Sigmoid colon (tissue), 7 donors: ENCODE measurements at places on chromosomes 7 and 10. TPM values are rescaled to one million over a fixed set of nuclear protein-coding genes. Genes with fewer than 3 reads are reported as not detected.
A peak's percentile ranks its signal among the peaks of the same experiment; 100 is the strongest.

Gene NUPR2
- total RNA-seq: not detected

Gene WIPF3
- 4.7 TPM for total RNA-seq

Gene ITPRIP
- 22.4 TPM for total RNA-seq

Gene OR2A7
- total RNA-seq: 0.33 TPM

Gene RTKN2
- total RNA-seq: not detected

Gene PDE1C
- total RNA-seq: 19.4 TPM

Gene ADK
- 31.3 TPM for total RNA-seq

Gene ZCWPW1
- total RNA-seq: 3.8 TPM

Gene DPCD
- total RNA-seq: 33.6 TPM

Gene CYP3A7
- total RNA-seq: 0.36 TPM

Gene SLC16A12
- 3.9 TPM for total RNA-seq

Gene TMEM72
- not detected for total RNA-seq

Gene TRIM50
- total RNA-seq: 0.71 TPM

DNA sequence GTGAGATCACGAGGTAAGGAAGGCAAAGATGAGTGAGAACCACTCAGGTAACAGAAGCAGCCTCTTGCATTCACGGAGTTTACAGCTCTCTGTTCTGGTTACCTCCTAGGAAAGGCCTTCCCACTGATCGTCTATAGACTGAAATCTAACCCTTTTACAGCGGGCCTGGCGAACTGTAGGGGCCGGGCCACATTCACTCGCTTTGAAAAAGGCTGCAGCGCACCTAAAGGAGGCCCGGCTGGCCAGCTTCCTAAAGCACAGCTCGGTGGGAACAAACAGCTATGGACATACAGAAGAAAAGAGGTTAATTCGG, 565 bp downstream of the ATP5MK start:
- H3K4me3 ChIP-seq: peak overlapping the region; percentile 72
- no peak for DNase-seq
- peaks cover 13% of the 10 kb centered on the region for H3K36me3 ChIP-seq
- peaks cover 52% of the 10 kb centered on the region for H3K4me1 ChIP-seq
- H3K27ac ChIP-seq: peak overlapping the region; percentile 90
- H3K27me3 ChIP-seq: no peaks in the 10 kb centered on the region

DNA sequence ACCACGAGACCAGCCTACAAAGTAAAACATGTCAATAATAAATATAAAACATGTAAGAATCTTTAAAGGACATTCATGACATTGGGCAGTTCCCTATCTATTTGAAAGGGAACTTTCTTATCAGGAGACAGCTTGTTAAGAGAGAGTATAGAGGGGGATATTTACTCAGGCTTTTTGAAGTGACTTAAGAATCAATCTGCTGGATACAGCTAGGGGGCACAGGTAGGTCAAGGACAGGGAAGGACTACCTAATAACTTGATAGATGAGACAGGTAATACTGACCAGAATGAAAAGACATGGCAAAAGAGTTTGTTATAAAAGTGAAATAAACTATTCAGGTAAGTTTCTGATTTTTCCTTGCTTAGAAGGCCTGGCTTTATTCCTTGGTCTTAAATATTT, 21.8 kb upstream of the LRRD1 start:
- H3K4me1 ChIP-seq: no peaks in the 10 kb centered on the region
- H3K4me3 ChIP-seq: no peak overlapping the region

- no peak overlapping the region for H3K4me3 ChIP-seq
- H3K27me3 ChIP-seq: no peaks in the 10 kb centered on the region
- H3K4me1 ChIP-seq: no peaks in the 10 kb centered on the region
- no peak overlapping the region for H3K27ac ChIP-seq
- H3K36me3 ChIP-seq: no peaks in the 10 kb centered on the region
- DNase-seq: no peak
Observed at GRCh38 chr7:154817224-154817896, 185.6 kb downstream of the PAXIP1 start.

- no peak overlapping the region for H3K27ac ChIP-seq
- no peaks in the 10 kb centered on the region for H3K27me3 ChIP-seq
- no peaks in the 10 kb centered on the region for H3K36me3 ChIP-seq
- H3K4me1 ChIP-seq: no peaks in the 10 kb centered on the region
- no peak for DNase-seq
- no peak overlapping the region for H3K4me3 ChIP-seq
Observed at GRCh38 chr10:60042262-60042661, 135.9 kb upstream of the CCDC6 start.

GRCh38 chr7:148772297-148773089, 73.8 kb downstream of the CUL1 start:
- no peaks in the 10 kb centered on the region for H3K27me3 ChIP-seq
- H3K36me3 ChIP-seq: peaks cover 85% of the 10 kb centered on the region

GRCh38 chr10:133557381-133557780, 8.0 kb downstream of the SYCE1 start:
- DNase-seq: no peak
- H3K4me3 ChIP-seq: no peak overlapping the region
- no peaks in the 10 kb centered on the region for H3K4me1 ChIP-seq
- H3K27me3 ChIP-seq: no peaks in the 10 kb centered on the region
- H3K36me3 ChIP-seq: no peaks in the 10 kb centered on the region

DNA sequence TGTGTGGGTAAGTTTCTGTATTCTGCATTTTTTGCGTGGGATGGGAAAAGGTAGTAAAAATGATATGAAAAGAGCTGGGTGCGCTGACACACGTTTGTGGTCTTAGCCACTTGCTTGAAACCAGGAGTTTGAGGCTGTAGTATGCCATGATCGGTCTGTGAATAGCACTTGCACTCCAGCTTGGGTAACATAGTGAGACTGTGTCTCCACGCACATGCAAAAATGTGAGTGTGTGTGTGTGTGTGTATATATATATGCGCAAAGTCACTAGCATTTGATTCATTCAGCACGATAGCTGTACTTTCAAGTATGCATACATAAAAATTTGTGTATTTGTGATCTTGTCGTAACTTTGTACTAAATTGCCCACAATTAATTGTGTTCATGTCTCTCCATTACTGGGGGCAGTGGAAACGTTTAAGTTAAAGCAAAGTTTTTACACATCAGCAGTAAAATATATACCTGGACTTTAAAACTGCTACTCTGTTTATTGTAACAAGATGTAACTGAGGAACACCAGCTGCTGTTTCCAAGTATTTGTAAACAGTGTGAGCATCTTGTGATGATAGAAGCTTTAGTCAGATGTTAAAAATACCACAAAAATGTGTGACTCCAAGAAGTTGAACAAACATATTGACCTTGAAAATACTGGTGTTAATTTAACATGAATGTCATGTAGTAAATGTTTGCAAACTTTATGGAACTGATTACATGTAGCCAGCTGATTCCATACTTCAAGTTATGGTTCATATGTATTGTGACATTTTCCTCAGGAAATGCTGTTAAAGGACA, 1.6 kb downstream of the ZRANB1 start:
- H3K4me1 ChIP-seq: peaks cover 79% of the 10 kb centered on the region
- no peak overlapping the region for H3K4me3 ChIP-seq
- no peak for DNase-seq
- H3K27me3 ChIP-seq: no peaks in the 10 kb centered on the region

- H3K4me1 ChIP-seq: no peaks in the 10 kb centered on the region
- no peaks in the 10 kb centered on the region for H3K36me3 ChIP-seq
- H3K4me3 ChIP-seq: no peak overlapping the region
- no peak for DNase-seq
Observed at GRCh38 chr7:143419880-143420279, 11.2 kb upstream of the EPHA1 start.

GRCh38 chr10:15144788-15145187, 23.7 kb downstream of the NMT2 start:
- no peaks in the 10 kb centered on the region for H3K36me3 ChIP-seq
- H3K27me3 ChIP-seq: no peaks in the 10 kb centered on the region
- H3K4me3 ChIP-seq: no peak overlapping the region
- no peak overlapping the region for H3K27ac ChIP-seq
- H3K4me1 ChIP-seq: no peaks in the 10 kb centered on the region

- no peaks in the 10 kb centered on the region for H3K27me3 ChIP-seq
- H3K27ac ChIP-seq: no peak overlapping the region
- H3K36me3 ChIP-seq: no peaks in the 10 kb centered on the region
- no peak overlapping the region for H3K4me3 ChIP-seq
Observed at GRCh38 chr10:4063717-4064116, 278.7 kb upstream of the KLF6 start.

- no peak overlapping the region for H3K4me3 ChIP-seq
- no peaks in the 10 kb centered on the region for H3K27me3 ChIP-seq
- no peaks in the 10 kb centered on the region for H3K36me3 ChIP-seq
- H3K27ac ChIP-seq: peak overlapping the region; percentile 60
- peak; percentile 80 for DNase-seq
Observed at GRCh38 chr7:94348142-94348541, 46.6 kb upstream of the COL1A2 start.

DNA sequence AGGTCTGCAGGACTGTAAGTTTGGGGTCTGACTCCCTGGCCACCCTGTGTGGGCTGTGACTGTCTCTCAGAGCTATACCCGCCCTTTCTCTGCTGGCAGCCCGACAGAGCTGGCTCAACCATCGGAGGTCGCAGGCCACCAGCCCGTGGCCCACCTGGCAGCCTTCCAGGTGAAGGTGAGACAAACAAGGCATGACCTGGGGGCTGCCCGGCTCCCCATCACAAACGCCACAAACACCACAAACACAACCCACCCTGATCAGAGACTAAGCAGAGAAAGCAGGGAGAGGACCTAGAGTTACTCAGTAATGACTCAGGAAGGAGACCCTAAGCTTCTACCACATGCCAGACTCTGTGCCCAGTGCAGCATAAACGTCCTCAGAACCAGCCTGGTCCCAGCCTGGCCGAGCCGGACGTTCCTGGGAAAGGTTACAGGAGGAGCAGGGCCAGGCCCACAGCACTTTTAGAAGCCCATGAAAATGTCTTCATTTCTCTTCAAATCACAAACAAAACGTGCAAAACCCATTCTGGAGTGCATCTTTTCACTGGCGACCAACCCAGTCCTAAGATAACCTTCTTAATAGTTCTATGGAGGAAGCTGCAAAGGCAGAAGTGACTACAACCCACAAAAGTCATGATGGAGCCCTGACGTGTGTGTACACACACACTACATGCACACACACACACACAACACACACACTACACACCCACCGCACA, 66.8 kb downstream of the MKI67 start:
- H3K4me1 ChIP-seq: peaks cover 7% of the 10 kb centered on the region
- H3K4me3 ChIP-seq: no peak overlapping the region
- peaks cover 5% of the 10 kb centered on the region for H3K36me3 ChIP-seq
- no peak overlapping the region for H3K27ac ChIP-seq

DNA sequence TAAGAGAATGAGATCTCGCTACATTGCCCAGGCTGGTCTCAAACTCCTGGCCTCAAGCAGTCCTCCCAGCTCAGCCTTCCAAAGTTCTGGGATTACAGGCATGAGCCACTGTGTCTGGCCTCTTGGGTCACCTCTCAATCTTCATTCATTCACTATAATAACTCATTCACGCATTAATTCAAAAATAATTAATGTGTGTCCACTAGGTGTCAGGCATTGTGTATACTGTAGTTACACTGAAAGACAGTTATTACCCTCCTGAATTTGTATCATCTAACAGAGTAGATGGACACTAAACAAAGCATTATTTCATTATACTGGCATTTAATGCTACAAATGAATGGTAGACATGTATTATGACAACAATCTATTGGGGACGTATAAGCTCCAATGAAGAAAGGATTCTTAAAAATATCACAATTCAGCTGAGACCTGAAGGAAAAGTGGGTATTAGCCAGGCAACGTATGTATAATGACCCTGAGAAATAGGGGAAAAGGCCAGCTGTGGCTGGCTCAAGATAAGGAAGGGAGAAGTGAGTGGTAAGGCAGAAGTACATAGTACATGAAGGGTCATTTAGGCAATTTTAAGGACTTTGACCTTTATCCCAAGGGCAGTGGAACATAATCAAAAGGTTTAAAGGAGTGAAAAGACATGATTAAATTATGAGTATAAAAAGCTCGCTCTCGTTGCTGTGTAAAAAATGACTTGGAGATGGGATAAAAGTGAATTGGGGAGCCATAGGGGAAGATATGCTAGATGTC, 150.7 kb downstream of the BTAF1 start:
- H3K36me3 ChIP-seq: no peaks in the 10 kb centered on the region
- H3K27ac ChIP-seq: no peak overlapping the region
- no peaks in the 10 kb centered on the region for H3K27me3 ChIP-seq
- no peak for DNase-seq
- H3K4me1 ChIP-seq: no peaks in the 10 kb centered on the region

- peaks cover 22% of the 10 kb centered on the region for H3K4me1 ChIP-seq
- no peak overlapping the region for H3K27ac ChIP-seq
- no peak overlapping the region for H3K4me3 ChIP-seq
- no peak for DNase-seq
- H3K36me3 ChIP-seq: no peaks in the 10 kb centered on the region
Observed at GRCh38 chr7:54544527-54545240, 2.5 kb downstream of the VSTM2A start.

DNA sequence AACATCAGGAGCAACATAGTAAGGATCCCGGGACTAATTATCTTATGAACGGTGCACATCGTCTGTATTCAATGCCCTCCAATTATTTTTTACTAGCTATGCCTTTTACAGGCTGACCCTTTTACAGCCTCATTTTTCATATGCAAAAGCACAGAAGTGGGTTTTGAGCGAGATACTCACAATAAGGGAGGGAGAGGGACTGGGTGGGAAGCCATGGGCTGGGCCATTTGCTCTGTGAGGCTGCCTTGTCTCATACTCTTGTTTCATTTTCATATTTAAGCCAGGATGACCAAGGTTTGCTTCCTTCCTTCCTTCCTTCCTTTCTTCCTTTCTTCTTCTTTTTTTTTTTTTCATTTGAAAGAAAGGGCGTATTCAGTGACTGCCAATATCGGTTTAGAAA, 259.3 kb downstream of the TRIL start:
- no peak overlapping the region for H3K4me3 ChIP-seq
- no peaks in the 10 kb centered on the region for H3K4me1 ChIP-seq
- DNase-seq: no peak
- H3K27me3 ChIP-seq: no peaks in the 10 kb centered on the region
- H3K27ac ChIP-seq: peak overlapping the region; percentile 0

DNA sequence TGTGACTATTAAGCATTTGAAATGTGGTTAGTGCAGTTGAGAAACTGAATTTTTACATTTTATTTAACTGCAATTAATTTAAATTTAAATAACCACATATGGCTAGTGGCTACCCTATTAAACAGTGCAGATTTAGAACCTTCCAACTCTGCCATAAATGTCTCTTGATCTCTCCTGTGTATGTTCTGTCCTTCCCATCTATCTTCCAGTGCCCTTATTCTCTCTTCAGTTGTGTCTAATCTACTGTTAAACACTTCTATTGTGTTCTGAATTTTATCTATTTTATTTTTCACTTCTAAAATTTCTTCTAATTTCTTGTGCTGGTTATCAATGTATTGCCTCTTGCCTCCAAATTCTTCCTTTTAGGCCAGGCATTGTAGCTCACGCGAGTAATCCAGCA, 105.0 kb downstream of the CUL2 start:
- H3K27me3 ChIP-seq: no peaks in the 10 kb centered on the region
- H3K27ac ChIP-seq: no peak overlapping the region
- no peak for DNase-seq
- no peaks in the 10 kb centered on the region for H3K4me1 ChIP-seq
- no peaks in the 10 kb centered on the region for H3K36me3 ChIP-seq

- no peaks in the 10 kb centered on the region for H3K27me3 ChIP-seq
- no peaks in the 10 kb centered on the region for H3K4me1 ChIP-seq
- no peaks in the 10 kb centered on the region for H3K36me3 ChIP-seq
- H3K4me3 ChIP-seq: no peak overlapping the region
- H3K27ac ChIP-seq: no peak overlapping the region
Observed at GRCh38 chr7:84998665-84999064, 188.2 kb downstream of the SEMA3D start.
